ENCODE measurements at places on chromosomes 11 and 22.

- DNase-seq, result peak; percentile 14
These were observed 18.5 kb downstream of the GRK3 start for GRCh38 chr22:25582946-25583345.

DNA sequence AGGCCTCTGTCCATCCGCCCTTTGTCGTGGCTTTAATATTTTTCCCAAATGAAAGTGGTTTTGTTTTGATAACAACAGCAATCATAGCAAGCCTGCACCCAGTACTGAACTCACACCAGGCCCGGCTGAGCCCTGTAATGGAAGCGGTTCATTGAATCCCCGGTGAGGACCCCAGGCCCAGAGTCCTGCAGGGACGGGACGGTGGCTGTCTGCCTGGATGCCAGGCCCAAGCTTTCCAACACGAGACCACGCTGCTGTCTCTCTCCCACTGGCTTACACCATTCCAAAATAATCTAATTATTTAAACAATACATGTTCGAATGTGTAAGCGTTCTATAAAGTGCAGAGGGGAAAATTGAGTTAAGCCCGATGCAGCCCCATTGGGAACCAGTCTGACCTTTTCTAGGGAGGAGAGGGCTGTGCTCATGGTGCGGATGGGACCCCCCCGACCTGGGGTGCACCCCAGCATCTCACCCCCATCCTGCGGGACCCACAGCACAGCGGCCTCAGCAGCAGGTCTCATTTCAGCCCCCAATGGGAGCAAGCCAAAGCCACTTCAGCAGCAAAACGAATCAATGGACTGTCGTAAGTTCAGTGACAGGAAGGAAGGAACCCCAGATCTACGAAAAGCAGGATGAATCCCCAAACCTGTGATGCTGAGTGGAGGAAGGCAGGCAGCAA, 1046.9 kb downstream of the BRD1 start:
- DNase-seq, result no peak

DNA sequence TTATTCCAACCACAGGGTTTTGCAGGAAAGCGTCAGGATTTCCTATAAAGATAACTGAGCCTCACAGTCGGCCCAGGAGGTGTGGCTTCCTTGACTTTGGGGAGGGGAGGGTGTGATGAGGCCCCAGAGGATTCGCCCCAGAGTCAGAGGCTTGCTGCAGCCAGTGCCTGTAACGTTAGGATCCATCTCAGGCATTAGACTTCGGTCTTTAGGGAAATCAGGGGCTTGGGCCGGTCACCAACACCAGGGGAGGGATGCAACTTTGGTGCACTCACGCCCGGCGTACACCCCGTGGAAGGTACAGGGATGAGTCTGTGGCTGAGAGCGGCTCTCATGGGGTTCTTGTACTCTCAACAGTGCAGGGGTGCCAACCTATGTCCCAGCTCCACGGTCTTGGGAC, 5.7 kb upstream of the ANO1 start:
- DNase-seq, result no peak

- no peak for DNase-seq
These were observed 1252.7 kb downstream of the BRD1 start for GRCh38 chr22:48574776-48575617.

GRCh38 chr11:86955111-86955360, 159 bp downstream of the FZD4 start:
- DNase-seq, result no peak

GRCh38 chr22:46397514-46397913, 62.0 kb downstream of the TRMU start:
- no peak for DNase-seq

DNA sequence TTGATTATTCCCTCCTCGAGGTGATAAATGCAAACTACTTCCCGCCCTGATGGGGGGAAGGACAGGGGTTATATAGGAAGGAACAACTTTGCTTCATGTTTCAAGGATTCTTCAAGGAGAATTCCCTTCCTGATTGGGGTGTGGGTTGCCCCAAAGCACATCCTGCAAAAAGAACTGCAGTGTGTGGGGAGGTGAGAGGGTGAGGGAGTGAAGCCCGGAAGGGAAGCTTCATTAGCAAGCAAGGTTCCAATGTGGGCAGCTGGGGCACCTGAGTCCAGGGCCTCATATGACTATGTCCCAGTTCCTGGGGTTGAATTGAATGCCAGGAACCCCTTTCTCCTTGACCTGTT, 326.0 kb downstream of the MN1 start:
- peak; percentile 22 for DNase-seq

DNA sequence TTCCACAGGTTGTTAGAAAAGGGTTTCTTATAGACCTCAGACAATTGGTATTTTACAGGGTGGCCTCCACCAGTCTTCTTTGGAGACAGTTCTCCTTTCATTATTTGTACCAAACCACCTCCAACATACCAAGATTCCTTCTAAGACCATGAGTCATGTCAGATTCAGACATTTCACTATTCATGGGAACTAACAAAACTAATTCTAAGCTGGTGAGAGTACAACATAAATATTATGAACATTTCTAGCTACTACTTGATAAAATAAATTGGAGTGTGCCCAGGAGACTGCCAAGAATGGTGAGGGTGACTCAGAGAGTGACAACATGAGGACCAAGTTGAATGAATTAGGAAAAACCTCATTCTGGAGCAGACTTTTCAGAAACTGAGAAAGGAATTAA, 494.6 kb upstream of the LRRC4C start:
- no peak for DNase-seq

GRCh38 chr22:46776876-46777608, 14.6 kb downstream of the TBC1D22A start:
- DNase-seq, result no peak

DNA sequence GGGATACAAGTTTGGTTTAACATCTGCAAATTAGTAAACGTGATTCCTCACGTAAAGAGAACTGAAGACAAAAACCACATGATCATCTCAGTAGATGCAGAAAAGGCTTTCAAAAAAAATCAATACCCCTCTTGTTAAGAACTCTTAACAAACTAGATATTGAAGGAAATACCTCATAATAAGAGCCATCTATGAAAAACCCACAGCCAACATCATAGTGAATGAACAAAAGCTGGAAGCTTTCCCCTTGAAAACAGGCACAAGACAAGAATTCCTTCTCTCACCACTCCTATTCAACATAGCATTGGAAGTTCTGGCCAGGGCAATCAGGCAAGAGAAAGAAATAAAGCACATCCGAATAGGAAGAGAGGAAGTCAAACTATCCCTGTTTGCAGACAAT, 160.5 kb downstream of the CSNK2A3 start:
- no peak for DNase-seq

GRCh38 chr22:44147821-44148574, 32.7 kb upstream of the PARVG start:
- DNase-seq, result peak; percentile 77

GRCh38 chr11:78019808-78020207, 3.3 kb downstream of the KCTD14 start:
- DNase-seq, result no peak

DNA sequence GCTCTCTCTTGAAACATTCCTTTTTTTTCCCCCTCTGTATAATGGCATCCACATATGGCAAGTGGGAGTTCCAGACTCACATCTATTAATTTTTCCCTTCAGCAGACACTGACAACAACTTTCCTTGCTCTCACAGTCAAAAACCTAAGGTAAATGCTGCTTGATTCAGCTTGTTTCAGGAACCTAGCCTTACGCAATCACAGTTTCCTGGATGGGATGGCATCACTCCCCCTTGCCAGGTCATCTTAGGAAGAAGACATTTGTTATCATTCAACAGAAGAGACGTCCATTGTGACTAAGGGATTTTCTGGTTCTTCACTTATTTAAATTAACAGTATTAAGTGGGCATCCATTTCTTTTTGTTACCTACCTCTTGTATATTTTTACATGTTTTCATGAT, 112.0 kb upstream of the PDGFD start:
- DNase-seq, result peak; percentile 78

- DNase-seq, result no peak
These were observed 46.2 kb upstream of the TSKU start for GRCh38 chr11:76736773-76737495.

GRCh38 chr22:28627791-28628190, 51.8 kb downstream of the TTC28 start:
- DNase-seq, result no peak

- DNase-seq, result peak; percentile 59
These were observed 12.7 kb downstream of the PDHX start for GRCh38 chr11:34928960-34929680.

GRCh38 chr11:26245046-26245445, 86.9 kb upstream of the ANO3 start:
- DNase-seq, result peak; percentile 40

- no peak for DNase-seq
These were observed 22.0 kb upstream of the CTSC start for GRCh38 chr11:88359541-88359940.

DNA sequence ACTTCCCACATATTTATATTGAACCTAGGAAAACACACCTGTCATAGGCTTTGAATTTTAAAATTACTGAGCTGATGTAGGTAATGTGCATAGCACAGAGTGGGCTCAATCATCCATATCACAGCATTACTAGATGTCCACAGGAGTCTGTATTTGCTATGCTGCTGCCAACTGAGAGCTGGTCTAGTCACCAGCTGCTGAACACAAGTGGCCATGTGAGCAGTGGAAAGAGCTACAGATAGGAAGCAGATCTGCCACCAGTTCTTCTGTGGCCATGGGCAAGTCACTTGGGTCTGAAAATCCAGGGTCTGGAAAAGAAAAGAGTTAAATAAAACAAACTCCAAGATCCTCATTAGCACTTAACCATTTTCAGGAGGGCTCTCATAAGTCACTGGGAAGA, 91.8 kb downstream of the APIP start:
- no peak for DNase-seq

DNA sequence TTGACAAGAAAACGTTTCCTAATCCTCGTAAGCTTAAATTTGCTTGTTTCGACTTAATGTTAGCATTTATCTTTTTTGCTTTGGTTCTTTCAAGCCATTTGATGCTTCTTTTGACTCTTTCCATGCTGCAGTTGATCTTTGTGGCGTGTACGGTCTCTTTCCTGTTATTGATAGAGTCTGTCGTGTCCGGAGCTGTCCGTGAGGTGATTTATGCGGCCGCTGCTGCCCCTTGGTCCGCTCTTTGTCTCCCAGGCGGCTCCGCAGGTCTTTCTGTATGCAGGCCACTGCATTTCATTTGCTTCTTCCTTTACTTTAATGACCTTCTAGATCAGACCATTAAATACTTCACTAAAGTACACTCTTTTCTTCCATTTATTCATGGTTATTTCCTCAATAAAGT, 50.3 kb downstream of the TBC1D22A start:
- no peak for DNase-seq

DNA sequence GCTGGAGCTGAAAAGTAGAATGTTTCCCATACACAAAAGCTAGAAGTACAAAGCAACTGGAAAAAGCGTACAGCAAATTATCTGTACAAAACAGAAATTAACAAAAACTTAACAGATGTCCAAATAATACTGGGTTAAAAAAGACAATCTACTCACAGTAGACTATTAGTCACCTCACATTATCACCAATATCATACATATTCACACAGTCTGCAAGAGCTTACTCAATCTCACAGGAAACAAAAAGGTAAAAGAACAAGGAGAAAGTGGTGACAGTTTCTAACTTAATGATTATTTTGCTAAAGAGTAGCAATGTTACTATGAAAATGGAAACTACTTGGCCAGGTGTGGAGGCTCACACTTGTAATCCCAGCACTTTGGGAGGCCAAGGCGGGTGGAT, 11.9 kb downstream of the CELF1 start:
- DNase-seq, result no peak

- DNase-seq, result no peak
These were observed 52.4 kb downstream of the CD82 start for GRCh38 chr11:44617671-44618461.

DNA sequence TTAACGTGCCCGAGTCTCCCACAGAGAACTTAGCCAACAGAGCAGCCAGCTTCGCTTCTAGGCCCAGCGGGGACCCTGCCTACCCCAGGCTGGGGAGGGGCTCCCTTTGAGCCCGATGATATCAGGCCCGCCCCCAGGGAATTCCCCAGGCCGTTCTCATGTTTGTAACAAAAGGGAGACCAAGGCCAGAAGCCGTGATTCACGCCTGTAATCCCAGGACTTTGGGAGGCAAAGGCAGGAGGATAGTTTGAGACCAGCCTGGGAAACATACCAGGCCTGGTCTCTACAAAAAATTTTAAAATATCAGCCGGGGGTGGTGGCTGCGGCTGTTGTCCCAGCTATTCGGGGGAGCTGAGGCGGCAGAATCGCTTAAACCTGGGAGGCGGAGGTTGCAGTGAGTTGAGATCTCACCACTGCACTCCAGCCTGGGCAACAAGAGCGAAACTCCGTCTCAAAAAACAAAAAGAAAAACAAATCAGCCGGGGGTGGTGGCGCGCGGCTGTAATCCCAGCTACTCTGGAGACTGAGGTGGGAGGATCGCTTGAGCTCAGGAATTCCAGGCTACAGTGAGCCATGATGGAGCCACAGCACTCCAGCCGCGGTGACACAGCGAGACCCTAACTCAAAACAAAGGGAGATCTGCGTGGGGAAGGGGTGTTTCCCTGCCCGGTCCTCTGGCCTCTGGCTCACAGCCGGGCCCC, 1.7 kb downstream of the DRD4 start:
- peak; percentile 26 for DNase-seq

DNA sequence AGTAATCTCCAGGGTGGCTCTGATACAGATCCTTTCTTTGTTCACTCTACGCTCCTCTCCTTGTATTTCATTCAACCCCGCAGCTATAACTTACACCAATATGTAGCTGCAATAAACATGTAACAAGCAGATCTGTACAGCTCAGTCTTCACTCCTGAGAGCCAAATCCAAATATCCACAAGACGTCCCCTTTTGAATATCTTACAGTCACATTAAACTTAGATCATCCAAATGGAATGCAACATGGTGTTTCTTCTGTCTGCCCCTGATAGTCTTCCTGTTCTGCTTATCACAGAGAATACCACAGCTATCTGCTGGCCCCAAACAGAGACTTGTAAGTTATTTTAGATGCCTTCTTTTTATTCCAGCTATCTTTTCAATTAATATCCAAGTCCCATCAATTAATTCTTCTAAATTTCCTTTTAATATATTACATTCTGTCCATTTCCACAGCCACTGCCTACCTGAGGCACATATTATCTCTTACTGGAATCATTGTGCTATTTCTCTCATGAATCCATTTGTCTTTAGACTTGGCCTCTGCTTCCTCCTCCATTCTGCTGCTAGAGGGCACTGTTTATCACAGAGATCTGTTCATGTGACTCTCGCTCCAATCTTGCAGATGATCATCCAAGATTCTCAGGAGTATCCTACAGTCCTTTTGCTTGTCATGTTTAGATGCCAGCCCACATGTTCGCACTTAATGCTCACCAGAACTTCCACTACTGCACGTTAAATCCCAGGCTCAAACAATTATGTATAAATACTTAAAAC, 908.6 kb downstream of the NTM start:
- DNase-seq, result peak; percentile 37

GRCh38 chr11:126476266-126476924, 120.9 kb downstream of the ST3GAL4 start:
- no peak for DNase-seq

DNA sequence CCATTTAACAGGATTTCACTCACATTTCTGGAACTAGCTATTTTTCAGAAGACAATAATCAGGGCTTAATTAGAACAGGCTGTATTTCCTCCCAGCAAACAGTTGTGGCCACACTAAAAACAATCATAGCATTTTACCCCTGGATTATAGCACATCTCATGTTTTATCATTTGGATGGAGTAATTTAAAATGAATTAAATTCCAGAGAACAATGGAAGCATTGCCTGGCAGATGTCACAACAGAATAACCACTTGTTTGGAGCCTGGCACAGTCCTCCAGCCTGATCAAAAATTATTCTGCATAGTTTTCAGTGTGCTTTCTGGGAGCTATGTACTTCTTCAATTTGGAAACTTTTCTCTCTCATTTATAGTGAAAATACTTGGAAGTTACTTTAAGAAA, 9.2 kb downstream of the PRSS23 start:
- DNase-seq, result no peak

All from amniotic epithelial cell (primary cell).